ENCODE measurements at places on chromosomes 16 and 17. TPM values are rescaled to one million over a fixed set of nuclear protein-coding genes. Genes with fewer than 3 reads are reported as not detected.

DNA sequence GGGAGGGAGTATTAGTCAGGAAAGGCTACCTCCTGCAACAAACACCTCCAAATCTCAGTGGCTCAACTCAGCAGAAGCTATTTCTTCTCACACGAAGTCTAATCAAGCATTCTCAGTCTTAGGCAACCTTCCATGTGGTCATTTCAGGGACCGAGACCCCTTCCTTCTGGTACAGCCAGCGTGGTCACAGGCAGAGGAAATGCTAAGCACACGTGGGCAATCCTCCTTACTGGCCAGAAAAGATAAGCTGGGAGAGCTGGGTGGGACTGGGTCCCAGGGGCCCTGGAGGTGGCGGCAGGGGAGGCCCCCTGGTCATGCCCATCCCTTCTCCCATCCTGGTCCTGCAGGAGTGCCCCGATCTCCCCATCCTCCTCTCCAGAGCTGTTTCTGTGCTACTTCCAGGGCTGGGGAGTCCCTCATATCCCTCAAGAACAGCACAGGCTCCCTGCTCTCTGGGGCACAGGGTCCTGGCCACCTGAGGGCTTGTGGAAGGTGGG, 5.7 kb upstream of the CX3CL1 start:
- DNase-seq: peak; percentile 44

- no peak for DNase-seq
These were observed 128.0 kb upstream of the SDK2 start for GRCh38 chr17:73772107-73772705.

DNA sequence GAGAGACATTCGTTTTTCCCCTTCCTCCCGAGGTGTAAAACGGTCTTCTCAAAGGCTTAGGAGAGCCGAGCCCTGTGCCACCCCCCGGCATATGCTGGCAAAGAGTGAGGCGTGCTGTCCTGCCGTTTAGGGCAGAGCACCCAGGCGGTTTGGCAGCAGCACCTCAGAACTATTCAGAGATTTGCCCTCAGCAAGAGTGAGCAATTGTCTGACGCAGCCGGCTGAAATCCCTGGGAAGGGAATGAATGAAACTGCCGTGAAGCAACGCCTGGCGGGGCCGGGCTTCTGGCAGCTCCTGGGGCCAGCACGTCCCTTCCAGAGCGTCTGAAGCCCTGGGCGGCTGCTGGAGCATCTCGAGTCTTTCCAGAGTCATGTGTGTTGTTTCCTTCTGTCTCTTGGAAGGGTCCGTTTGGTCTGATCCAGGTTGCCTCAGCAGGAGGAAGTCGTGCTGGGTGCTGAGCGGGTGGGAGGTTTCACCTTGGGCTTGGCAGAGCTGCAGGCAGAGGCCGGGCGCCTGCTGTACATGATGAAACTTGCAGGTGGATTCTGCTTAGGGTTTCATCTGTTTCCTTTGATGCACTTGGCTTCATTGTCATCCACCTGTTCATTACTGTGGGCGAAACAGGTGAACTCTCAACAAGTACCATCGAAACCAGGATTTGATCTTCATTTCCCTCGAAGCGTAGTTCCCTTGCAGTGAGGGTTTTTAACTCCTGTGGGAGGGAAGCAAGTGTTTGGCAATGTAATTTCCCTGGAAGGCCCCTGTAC, 35.4 kb downstream of the TBCD start:
- no peak for DNase-seq

DNA sequence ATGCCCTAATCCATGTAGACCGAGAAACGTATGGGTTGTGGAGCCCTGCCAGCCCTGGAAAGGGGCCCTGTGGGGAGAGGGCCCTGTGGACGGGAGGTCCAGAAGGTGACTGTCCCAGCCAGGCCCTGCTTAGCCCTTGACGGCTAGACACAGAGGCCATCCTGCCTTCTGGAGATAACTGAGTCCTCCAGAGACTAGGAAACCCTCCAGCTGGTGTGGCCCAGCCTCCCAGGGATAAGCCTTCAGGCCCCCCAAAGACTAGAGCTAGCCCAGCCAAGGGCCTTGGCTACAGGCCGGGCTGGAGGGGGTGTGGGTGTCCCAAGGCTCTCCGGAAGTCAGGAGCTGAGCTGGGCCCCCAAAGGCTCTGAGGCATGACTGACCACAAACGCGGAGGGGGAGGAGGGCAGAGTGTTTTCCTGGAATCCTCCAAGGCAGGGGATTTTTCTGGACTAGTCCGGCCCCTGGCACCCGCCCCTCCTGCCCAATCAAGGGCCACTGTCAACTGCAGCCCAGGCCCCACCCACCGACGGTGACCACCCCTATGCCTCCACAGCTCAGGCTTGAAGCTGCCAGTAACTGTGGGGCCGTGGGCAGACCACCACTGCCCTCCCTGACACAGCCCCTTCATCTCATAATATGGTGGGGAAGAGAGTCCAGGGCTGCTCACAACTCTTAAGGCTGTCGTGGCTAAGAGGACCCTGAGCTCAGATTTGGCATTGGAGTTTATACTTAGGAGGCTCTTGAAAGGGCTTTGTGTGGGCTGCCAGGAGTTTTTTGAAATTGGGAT, 885 bp upstream of the VASN start:
- peak; percentile 31 for DNase-seq

- no peak for DNase-seq
These were observed 220.3 kb downstream of the CPPED1 start for GRCh38 chr16:12583237-12583897.

- DNase-seq: no peak
These were observed 121.5 kb downstream of the MRM1 start for GRCh38 chr17:36722903-36723263.

DNA sequence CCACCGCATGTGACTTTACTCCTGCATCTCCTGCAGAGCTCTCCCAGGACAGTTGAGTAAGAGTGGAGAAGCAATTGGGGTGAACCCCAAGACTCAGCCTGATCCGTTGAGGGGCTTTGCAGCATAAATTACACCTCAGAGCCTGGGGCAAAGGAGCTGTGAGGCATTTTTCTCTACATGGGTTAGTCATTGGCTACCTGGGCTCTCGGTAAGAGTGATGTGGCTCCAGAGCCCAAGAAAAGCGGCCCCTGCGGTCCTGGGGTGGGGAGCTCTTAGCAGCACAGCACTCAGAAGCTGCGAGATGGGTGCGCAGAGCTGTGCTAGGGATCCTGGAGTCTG, 40.4 kb upstream of the C16orf78 start:
- DNase-seq: no peak

DNA sequence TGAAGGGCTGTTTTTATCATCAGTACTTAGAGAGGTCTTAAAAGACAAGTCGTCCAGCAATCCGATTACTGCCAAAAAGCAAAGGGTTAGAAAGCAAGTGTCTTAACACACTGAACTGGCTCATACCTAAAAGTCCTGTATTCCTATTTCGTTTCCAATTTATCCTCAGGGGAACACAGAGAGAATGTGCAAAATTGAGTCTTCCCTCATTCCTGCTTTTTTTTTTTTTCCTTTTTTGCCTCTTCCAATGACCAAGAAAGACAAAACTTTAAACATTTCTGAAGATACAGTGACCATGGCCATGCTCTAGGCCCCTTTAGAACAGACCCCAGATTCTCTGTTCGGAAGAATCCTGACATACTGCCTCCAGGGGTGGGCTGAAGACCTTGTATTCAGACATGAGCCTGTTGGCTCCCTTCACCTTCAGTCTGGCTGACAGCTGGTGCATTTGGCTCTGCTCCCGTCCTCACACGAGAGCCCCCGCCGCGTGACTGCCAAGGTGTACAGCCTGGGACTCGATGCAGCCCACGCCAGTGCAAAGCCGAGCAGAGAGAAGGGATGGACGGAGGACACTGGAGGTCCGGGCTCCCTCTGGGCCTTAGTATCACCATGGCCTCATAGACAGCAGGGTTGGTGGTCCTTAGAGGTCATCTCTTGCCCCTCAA, 47.0 kb downstream of the COTL1 start:
- DNase-seq: no peak

- no peak for DNase-seq
These were observed 261 bp upstream of the B4GALNT2 start for GRCh38 chr17:49132317-49132698.

- DNase-seq: no peak
These were observed 451.4 kb upstream of the CCL2 start for GRCh38 chr17:33803686-33804085.

- no peak for DNase-seq
These were observed 5.5 kb upstream of the GCSH start for GRCh38 chr16:81101702-81102101.

DNA sequence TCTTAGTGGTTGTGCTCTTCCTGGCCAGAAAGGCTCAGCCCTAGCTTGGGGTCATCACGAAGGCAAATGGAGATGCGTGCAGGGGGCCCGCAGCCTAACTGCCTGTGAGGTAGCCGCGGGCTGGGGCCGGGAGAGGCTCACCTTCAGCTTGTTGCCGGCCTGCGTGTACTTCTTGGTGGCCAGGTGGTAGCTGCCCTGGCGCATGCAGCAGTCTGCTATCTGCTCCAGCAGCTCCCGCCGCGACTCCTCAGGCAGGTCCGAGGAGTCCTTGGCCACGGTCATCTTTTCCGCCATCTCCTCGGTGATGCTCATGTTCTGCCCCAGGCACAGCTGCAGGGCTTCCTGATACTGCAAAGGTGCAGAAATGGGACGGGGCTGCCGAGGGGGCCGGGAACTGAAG, 13.0 kb upstream of the TMEM204 start:
- DNase-seq: no peak

DNA sequence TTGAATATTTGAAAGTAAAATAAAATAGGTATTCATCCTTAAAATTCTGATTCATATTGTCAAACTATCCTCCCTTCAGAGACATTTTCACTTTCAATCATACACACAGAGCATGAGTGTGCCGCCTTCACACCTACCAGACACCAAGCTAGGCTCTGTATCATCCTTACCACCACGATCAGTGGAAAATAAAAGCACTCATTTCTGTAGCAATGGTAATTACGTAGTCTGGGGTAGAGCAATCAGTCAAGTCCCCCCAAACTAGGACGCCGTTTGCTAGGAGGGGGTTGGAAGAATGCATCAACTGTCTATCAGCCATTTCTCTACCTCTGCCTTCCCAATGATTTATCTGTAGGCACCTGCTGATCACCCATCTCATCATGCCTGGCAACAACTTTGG, 84.6 kb upstream of the GRIN2A start:
- DNase-seq: no peak

Gene GPR179
- polyA plus RNA-seq: 1.4 TPM

Gene SGCA
- 1.2 TPM for polyA plus RNA-seq

Gene INCA1
- 4.6 TPM for polyA plus RNA-seq

Gene CIAO3
- 31.3 TPM for polyA plus RNA-seq

Data from large intestine (tissue), 12 donors.